H1 (cell line): ENCODE measurements at places on chromosomes 3 and 15. TPM values are rescaled to one million over a fixed set of nuclear protein-coding genes. Genes with fewer than 3 reads are reported as not detected.

- no peaks in the 10 kb centered on the region for H3K36me3 ChIP-seq
- DNase-seq = peak; percentile 87
- H3K4me1 ChIP-seq = peaks cover 37% of the 10 kb centered on the region
- H3K27me3 ChIP-seq = peaks cover 23% of the 10 kb centered on the region; the same call in 1 of the 2 replicates
- H3K27ac ChIP-seq = no peak overlapping the region
These were observed 64.6 kb downstream of the CYP11A1 start for GRCh38 chr15:74302821-74303359.

DNA sequence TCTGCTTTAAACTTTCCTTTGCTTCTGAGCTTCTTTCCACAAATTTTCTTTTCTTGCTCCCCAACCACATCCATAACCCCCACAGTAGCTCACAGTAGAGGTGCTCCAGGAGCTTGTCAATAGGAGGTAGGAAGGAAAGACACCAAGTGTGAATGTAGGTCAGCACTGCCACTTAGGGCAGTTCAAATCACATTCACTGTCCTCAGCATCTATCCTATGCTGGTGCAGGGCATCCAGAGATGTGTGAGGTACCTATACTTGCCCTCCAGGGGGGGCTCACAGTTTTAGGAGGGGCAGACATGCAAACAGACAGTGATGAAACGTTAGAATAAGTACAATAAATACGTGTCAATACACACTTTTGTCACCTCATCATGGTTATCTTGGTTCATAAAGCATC is 1.5 kb upstream of the SPSB4 start:
- no peaks in the 10 kb centered on the region for H3K27me3 ChIP-seq
- H3K27ac ChIP-seq = no peak overlapping the region
- H3K4me3 ChIP-seq = no peak overlapping the region
- DNase-seq = no peak

GRCh38 chr3:190108804-190109203 is 11.9 kb downstream of the P3H2 start:
- no peaks in the 10 kb centered on the region for H3K27me3 ChIP-seq
- DNase-seq = no peak
- no peaks in the 10 kb centered on the region; the same call in 1 of the 2 replicates for H3K36me3 ChIP-seq
- H3K4me1 ChIP-seq = no peaks in the 10 kb centered on the region

DNA sequence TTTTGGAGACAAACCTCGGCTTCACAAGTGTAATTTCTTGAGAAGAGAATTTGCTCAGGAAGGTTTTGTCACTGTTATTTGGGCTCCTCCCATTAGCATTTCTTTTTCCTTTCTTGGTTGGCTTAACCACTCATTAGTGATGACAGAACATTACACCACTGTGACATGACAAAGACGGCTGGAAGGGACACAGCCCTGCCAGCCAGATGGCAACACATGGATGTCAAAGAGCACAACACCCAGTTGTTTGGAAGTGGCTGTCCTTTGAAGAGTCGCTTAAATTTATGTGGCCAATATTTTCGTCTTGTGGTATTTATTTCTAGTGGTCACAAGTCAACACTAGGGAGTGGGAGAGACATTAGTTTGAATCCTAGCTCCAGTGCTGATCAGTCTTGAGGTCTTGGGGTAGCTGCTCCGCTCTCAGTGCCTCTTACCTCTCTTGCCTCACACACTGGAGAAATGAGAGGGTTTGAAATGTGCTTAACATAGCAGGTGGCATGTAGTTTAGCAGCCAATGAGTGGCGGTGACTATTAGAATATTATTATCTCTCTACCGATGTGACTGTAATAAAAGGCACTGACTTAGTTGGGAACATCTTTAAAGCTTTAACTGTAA is 92.8 kb downstream of the FRMD4B start:
- peaks cover 13% of the 10 kb centered on the region; the same call in 1 of the 2 replicates for H3K4me1 ChIP-seq
- no peak overlapping the region for H3K4me3 ChIP-seq
- no peaks in the 10 kb centered on the region for H3K36me3 ChIP-seq
- DNase-seq = no peak
- no peak overlapping the region for H3K27ac ChIP-seq

The C3orf22 gene
- not detected in 2 replicates for total RNA-seq

The ZFYVE19 gene
- 10.7 and 11.2 TPM in 2 replicates for total RNA-seq

DNA sequence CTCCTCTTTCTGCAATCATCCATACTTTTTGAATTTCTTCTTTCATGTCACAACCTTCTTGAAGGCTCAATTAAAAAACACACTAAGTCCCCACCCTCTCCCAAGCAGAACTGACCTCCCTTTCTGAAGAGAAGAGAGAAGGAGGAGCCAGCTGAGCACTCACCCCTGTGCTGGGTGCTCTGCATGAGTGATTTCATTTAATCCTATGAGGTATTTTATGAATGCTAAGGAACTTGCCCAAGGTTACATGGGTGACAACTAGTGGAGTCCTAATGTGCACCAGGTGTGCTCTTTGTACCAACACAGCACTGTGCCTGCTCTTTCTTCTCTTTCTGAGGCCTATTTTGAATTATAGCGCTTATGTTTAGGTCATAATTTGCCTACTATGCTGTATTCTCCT is 135.6 kb downstream of the DUT start:
- no peaks in the 10 kb centered on the region for H3K4me1 ChIP-seq
- H3K27ac ChIP-seq = no peak overlapping the region
- no peaks in the 10 kb centered on the region for H3K27me3 ChIP-seq
- no peak for DNase-seq
- H3K36me3 ChIP-seq = no peaks in the 10 kb centered on the region

DNA sequence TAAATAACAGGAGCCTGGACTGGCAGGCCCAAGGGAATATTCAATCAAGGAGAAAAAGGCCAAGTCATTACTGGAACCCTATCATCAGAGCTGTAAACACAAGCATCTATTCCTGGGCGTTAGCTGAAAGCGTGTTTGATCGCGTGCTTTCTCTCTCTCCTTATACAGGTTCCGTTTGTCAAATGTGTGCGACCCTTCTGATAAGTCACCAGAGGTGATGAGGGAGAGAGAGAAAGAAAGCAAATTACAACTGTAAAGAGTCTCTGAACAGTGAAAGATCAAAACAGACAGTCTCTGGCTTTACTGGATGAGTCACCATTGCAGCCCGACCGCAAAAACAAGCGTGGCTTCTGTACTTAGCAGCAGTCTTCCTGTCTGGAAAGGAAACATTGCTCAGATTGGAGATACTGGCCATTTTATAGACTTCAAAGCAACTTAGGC is 39.5 kb upstream of the TPRG1 start:
- H3K27me3 ChIP-seq = no peaks in the 10 kb centered on the region
- H3K36me3 ChIP-seq = no peaks in the 10 kb centered on the region
- no peak overlapping the region for H3K27ac ChIP-seq

The NPHP3 gene
- 10.0 and 14.8 TPM in 2 replicates for total RNA-seq
